ENCODE measurements at places on chromosomes 5 and 9.

DNA sequence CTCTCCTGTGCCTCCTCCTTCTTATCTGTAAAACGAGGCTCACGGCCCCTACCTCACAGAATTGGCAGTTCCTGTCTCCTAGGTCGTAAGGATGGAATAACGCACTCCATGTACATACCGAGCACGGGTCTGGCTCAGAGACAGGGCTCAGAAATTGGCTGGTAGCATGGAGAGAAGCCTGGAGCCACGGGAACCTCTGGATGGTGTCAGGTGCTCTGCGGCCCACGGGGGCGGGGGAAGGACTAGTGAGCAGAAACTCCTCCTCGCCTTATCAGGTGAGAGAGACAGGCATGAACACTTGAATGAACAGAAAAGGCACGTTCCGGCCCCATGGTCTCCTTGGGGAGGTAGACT lies 15.4 kb upstream of the C5orf47 start:
- DNase-seq: no peak

- DNase-seq: no peak
These were observed 57.5 kb upstream of the GNAQ start for GRCh38 chr9:78089111-78089510.

- no peak for DNase-seq
These were observed 581 bp upstream of the C9orf40 start for GRCh38 chr9:74953235-74953751.

GRCh38 chr5:43409809-43410271 lies 2.4 kb downstream of the CCL28 start:
- DNase-seq: no peak

DNA sequence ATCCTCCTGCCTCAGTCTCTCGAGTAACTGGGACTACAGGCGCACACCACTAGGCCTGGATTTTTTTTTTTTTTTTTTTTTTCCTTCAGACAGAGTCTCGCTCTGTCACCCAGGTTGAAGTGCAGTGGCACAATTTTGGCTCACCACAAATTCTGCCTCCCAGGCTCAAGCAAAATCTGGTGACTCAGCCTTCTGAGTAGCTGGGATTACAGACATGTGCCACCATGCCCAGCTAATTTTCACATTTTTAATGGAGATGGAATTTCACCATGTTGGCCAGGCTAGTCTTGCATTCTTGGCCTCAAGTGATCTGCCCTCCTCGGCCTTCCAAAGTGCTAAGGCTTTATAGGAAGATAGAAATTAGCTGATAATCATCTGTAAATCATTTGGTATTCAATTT lies 43.9 kb downstream of the NSA2 start:
- no peak for DNase-seq

DNA sequence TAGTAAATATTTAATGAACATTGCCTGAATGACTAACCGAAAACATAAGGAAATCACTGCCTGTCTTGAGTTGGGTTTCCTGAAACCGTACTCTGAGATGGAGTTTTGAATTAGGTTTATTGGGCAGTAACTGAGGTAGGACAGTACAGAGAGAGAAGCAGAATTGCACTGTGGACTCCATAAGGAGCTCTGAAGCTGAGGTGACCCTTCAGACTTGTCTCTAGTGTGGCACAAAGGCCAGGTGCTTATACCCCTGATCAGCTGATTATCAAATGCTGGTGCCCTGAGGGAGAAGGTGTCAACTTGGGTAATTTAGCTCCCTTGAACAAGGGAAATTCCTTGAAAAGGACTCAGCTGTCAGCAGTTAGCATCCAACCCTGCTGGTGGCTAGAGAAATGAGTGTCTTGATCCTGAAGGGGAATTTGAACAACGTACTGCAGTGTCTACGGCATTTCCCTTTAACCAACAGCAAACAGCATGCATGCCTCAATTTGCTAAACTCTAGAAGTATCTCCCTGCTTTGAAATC lies 135.0 kb upstream of the SMARCA2 start:
- DNase-seq: no peak

- DNase-seq: peak; percentile 47
These were observed 42.8 kb downstream of the CAMSAP1 start for GRCh38 chr9:135864447-135865049.

GRCh38 chr9:126883636-126884035 lies 23.2 kb downstream of the ZBTB34 start:
- no peak for DNase-seq

DNA sequence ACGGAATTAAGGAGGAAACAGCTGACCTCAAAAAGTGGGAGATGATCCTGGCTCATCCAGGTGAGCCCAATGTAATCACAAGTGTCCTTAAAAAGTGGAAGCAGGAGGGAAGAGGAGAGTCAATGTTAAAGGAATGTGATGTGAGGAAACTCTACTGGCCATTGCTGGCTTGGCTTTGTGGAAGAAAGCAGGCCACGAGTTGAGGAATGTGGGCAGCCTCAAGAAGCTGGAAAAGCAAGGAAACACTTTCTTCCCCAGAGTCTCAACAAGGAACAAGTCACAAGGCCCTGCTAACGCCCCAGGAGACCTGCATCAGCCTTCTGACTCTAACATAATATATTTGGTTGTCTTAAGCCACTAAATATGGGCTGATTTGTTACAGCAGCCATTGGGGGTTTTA lies 252.8 kb downstream of the PSAT1 start:
- no peak for DNase-seq

DNA sequence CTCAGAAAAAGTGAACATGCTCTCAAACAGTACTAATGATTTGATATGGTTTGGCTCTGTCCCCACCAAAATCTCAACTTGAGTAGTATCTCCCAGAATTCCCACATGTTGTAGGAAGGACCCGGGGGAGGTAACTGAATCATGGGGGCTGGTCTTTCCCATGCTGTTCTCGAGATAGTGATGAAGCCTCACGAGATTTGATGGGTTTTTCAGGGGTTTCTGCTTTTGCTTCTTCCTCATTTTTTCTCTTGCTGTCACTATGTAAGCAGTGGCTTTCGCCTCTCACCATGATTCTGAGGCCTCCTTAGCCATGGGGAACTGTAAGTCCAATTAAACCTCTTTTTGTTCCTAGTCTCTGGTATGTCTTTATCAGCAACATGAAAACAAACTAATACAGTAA lies 401.3 kb downstream of the BNC2 start:
- no peak for DNase-seq

GRCh38 chr9:97593960-97594359 lies 39.2 kb downstream of the TSTD2 start:
- DNase-seq: no peak

- no peak for DNase-seq
These were observed 317.3 kb downstream of the GADD45G start for GRCh38 chr9:89922099-89922498.

GRCh38 chr5:172064358-172064757 lies 57.9 kb upstream of the FBXW11 start:
- no peak for DNase-seq

DNA sequence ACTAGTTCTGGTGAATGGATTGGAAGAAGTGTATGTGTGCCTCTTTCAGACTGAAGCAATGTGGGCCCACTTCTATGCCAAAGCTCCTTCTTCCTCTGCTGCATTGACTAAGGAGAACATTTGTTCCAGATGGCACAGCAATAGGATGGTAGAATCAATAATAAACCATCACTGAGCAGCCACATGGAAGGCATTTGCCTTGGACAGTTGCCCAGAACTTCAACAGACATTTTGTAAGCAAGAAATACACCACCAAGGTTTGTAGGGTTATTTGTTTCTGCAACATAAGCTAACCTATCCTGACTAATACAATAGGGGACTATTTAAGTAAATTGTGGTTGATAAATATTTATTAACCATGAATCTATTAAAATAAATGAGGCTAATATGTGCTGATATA lies 37.7 kb upstream of the CSNK1G3 start:
- DNase-seq: no peak

GRCh38 chr5:593511-593910 lies 18.6 kb upstream of the CEP72 start:
- no peak for DNase-seq

DNA sequence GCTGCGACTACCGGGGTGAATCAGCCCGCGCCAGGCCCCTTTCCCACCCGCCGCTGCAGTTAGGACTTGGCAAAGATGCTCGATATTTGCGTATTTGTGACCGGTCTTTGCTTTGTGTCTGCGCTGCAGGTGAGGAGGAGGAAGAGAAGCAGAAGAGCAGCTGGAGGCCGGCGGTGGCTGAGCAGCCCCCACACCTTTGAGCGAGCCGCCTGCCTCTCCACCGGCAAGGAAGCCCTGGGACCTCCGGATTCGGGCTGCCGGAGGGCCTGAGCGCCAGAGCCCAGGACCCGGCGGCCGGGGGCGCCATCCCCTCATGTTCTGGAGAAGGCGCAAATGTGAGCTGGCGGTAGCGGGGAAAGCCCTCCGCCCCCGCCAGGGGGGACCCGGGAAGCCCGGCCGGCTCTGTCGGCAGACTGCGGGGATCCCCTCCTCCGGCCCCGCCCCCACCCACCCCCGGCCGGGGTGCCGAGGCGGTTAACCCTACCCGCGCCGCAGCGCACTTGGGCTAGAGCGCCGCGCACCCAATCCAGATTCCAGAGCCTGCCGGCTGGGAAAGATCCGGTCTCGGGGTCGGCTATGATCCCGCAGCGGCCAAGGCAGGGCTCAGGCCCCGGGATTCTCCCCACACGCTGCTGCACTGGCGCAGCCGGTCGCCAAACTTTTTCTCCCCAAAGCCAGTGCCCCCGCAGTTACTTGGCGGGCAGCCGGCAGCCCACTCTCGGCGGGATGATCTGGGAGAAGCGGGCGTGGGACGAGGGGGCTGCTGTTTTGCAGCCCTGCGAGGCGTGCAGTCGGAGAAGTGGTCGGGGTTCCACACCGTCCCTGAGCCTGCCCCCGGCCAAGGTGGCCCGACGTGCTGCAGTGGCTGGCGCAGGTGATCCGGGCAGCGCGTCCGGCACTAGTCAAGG lies 800 bp upstream of the KCNN2 start:
- DNase-seq: peak; percentile 38

- no peak for DNase-seq
These were observed 7.5 kb downstream of the KIAA1958 start for GRCh38 chr9:112494153-112494552.

GRCh38 chr5:158937381-158937952 lies 162.2 kb downstream of the EBF1 start:
- no peak for DNase-seq

DNA sequence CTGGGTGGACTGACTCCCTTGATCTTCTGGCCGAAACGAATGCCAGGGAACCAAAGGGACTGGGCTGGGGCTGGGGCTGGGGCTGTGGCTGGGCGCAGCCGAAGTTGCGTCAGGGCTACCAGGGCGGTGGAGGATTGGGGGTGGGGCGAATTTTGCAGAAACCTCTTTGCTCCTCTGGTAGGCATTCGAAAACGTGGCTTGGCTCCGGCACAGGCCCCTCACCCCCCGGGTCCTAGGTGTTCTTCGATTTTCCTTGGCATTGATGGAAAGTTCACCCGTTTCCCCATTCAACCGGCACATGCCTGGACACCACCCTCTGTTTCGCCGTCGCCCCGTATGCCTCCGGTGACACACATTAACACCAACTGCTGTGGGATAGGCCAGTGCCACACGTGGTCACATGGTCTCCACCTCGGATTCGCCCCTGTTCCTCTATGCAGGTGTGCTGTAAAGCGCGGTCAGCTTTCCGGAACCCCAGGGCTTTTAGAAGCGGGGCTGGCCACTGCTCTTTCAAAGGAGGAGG lies 477.1 kb downstream of the SPATA31A7 start:
- DNase-seq: no peak

GRCh38 chr5:75753182-75753581 lies 35.9 kb upstream of the POC5 start:
- no peak for DNase-seq

GRCh38 chr5:73654819-73655318 lies 28.9 kb downstream of the ARHGEF28 start:
- no peak for DNase-seq

- DNase-seq: no peak
These were observed 71.4 kb downstream of the SLF1 start for GRCh38 chr5:94689908-94690307.

DNA sequence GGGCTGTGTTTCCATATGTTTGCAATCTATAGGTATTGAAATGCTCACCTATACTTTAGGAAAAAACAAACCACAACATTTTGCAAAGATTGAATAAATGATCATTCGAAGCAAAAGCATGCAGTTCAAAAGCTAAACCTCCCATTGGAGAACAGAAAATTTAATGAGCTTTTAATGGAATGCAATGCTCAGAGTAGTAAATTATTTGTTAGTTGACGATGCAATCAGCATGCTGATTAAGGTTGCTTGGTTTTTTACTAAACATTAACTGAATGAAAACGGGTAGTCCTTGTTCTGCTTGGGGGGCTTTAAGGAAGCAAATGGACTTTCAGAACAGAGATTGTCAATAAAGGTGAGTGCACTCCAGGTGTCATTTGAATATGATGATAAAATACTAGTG lies 123.3 kb upstream of the TMEM161B start:
- no peak for DNase-seq

GRCh38 chr5:173246135-173246495 lies 11.1 kb upstream of the NKX2-5 start:
- no peak for DNase-seq

DNA sequence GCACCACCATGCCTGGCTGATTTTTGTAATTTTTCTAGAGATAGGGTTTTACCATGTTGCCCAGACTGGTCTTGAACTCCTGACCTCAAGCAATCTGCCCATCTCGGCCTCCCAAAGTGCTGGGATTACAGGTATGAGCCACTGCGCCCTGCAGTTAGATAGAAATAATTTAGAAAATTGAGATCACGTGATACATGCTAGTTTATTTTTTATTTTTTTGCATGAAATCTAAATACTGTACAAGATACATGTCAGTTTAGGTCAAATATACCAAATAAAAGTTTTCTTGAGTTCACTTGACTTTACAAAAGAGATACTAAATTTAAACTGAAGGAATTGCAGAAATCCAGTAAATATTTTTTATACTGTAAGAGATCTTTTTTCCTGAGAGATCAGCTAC lies 304.2 kb downstream of the YTHDC2 start:
- no peak for DNase-seq

GRCh38 chr9:128701227-128701854 lies 962 bp upstream of the PKN3 start:
- DNase-seq: no peak

- DNase-seq: no peak
These were observed 15.2 kb upstream of the LHX3 start for GRCh38 chr9:136220017-136220729.

GRCh38 chr9:128142061-128142460 lies 7.2 kb upstream of the LCN2 start:
- DNase-seq: no peak

DNA sequence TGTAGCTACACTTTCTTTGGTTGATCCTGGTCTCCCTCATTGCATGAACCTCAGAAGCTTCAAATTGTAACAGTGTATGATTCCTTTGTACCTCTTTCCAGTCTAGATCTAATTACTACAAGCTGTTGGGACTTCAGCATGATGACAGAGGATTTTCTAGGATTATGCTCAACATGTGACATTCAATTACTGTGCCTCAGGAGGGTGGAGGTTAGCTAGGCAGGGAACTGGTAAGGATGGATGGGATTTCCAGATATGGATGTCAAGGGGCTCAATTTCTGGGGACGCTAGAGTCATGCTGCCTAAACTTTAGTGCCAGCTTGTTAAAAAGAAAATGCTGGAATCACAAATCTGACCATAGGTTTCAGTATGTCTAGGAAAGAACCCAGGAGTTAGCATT lies 29.2 kb upstream of the GLRA1 start:
- no peak for DNase-seq

GRCh38 chr9:105632807-105633206 lies 29.4 kb upstream of the TAL2 start:
- DNase-seq: no peak

GRCh38 chr9:126724226-126724625 lies 80.6 kb upstream of the ZBTB43 start:
- DNase-seq: no peak

- DNase-seq: no peak
These were observed 55.7 kb downstream of the PLAC8L1 start for GRCh38 chr5:146049704-146050026.
